ENCODE measurements at places on chromosomes 2 and 18.

- no peak for DNase-seq
Observed at GRCh38 chr2:237152361-237152760, 66.7 kb downstream of the COPS8 start.

GRCh38 chr2:39059366-39059952 is 61.4 kb downstream of the SOS1 start:
- DNase-seq, result no peak

- DNase-seq, result no peak
Observed at GRCh38 chr2:159051661-159052060, 83.2 kb downstream of the TANC1 start.

DNA sequence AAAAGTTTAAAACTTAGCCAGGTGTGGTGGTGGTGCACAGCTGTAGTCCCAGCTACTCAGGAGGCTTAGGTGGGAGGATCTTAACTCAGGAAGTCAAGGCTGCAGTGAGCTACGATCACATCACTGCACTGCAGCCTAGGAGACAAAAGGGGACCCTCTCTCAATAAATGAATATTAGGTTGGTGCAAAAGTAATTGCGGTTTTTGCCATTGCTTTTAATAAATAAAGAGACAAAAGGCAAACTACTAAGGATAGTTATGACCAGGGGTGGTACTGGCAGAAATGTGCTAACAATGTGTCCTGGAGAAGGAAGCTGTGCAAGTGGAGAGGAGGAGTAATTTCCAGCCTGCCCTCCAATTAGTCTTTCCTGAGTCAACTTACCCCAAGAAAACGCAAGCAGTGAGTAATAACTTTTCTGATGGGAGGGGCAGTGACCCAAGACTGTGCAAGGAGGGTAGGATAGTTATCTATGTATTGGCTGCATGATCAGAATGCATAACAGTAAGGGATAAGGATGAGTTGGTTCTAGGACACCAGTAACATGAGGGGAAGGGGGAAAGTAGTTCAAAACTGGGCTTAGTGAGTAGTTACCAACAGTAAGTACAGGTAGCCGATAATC is 1.5 kb downstream of the EXOC6B start:
- DNase-seq, result peak; percentile 83

DNA sequence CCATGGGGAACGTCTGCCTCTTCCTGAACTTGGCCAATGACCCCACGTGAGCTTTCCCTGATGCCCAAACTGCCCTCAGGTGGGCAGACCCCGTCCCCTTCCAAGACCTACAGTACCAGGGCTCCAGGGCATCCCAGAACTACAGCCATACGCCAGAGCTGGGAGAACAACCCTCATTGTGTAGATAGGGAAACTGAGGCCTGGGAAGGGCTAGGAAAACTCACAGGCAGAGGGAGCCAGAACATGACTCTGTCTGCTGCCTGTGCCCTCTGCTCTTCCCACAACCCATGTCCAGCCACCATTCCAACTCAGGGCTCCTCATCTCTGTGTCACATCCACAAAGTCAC is 16.8 kb upstream of the ANKRD53 start:
- no peak for DNase-seq

GRCh38 chr2:188369365-188369764 is 77.7 kb downstream of the GULP1 start:
- DNase-seq, result peak; percentile 10

GRCh38 chr2:33336036-33336625 is 140.3 kb upstream of the RASGRP3 start:
- no peak for DNase-seq

GRCh38 chr2:228673876-228674554 is 492.5 kb upstream of the SPHKAP start:
- no peak for DNase-seq

DNA sequence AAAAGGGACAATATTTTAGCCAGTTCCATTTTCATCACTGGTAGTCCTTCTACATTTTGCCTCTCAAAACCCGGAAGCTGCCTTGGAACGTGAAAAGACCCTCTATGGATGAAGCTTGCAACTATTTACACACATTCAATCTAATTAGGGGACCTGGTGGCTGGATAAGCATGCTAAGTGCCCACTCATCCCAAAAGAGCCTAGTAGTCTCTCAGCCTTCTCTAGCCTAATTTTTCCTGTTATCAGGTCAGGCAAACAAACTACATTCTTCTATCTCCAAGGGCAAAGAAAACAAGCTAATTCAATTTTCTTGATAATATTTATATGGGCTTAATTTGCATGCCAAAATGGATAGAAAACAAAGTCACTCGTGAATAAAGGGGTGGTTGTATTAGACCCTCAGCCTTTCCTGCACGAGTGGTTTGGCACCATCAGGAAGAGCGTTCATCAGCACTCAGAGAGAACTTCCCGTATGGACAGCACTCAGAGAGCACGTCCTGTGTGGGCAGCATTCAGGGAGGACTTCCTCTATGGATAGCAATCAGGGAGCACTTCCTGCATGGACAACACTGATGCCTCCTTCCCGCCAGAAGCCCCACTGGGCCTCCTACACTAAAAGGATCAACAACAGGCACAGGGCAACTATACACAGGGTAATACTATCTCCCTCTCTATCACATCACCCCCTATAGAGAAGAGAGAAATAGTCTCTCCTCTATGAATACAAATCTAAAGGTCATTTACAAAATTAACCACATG is 122.2 kb downstream of the RBMS1 start:
- DNase-seq, result no peak

GRCh38 chr2:62432407-62432806 is 73.6 kb downstream of the TMEM17 start:
- no peak for DNase-seq

- no peak for DNase-seq
Observed at GRCh38 chr2:16481351-16481750, 184.3 kb downstream of the CYRIA start.

DNA sequence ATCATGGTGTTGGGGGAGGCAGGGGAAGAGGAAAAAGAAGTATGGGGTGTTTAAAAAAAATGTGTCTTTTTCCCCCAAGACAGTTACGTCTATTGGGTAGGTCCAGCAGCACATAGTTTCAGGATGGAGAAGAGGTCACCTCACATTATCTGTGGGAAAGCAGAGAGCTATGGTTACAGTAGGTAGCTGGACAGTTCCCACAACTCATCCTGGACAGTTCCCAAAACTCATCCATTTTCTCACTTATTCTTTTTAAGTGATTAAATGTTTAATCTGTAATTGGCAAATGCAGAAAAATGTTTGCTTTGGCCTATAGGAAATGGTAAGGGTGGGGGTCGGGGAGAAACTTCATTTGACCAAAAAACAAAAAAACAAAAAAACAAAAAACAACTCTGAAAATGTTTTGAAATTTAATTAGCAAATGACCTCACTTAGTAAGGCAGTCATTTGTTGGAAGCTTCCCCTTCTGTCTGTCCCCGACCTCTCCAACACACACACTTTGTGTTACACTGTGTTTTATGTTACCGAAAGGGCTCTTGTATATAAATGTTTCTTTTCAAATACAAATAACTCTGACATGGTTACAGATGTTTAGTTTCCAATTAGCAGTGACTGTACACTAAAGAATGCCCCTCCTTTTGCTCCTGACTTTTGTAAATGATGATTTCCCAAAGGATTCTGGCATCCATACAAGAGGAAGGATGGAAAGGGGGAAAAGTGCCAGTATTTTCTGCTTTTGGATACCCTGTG is 173.3 kb upstream of the ZFP36L2 start:
- no peak for DNase-seq

- no peak for DNase-seq
Observed at GRCh38 chr2:3130889-3131635, 246.6 kb downstream of the EIPR1 start.

DNA sequence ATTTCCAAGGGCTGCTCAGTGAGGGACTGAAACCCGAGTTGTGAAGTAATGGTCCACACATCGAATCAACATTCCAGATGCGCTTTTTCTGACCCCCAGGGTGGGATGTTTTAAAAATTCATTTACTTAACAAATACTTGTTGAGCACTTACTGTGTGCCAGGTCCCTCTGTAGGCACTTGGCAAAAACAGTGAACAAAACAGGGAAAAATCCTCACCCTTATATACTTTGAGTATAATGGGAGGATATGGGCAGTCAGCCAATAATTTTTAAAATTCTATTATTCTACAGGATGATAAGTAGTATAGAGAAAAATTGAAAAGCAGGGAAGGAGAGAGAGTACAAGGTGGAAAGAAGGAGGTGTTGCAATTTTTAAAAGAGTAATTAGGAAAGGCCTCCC is 31.3 kb upstream of the AFTPH start:
- DNase-seq, result no peak

GRCh38 chr2:118589721-118590120 is 257.7 kb downstream of the EN1 start:
- DNase-seq, result no peak
